ENCODE measurements at places on chromosomes 16 and 17.
A peak's percentile ranks its signal among the peaks of the same experiment; 100 is the strongest.

DNA sequence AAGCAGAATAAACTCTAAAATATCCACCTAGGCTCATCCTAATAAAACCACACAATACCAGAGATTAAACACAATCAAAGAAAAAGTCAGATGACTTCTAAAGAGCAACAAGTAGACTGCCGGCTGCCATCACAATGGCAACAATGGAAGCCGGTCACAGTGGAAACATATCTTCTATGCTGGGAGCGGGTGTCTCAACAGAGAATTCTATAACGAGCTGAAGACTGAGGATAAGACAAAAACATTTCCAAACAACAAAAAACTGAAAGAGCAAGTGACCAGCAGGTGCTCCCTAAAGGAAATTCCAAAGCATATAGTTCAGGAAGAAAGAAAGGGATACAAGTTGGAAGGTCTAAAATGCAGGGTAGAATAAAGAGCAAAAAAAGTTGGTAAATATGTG, 8.9 kb downstream of the NSMCE1 start:
- DNase-seq = no peak

DNA sequence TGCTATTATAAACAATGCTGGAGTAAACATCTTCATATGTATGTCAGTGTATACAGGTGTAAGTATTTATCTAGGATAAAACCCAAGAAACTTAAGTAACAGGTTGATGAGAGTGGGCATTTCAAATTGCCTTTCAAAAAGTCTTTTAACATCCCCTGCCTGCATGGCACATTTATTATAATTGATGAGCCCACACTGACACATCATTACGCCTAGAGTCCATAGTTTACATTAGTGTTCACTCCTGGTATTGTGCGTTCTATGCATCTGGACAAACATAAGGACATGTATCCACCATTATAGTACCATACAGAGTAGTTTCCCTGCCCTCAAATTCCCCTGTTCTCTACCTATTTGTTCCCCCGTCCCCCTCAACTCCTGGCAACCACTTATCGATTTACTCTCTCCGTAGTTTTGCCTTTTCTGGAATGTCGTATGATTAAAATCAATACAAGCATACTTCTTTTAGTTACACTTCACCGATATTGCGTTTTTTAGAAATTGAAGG, 53.7 kb downstream of the NACA2 start:
- DNase-seq = no peak

DNA sequence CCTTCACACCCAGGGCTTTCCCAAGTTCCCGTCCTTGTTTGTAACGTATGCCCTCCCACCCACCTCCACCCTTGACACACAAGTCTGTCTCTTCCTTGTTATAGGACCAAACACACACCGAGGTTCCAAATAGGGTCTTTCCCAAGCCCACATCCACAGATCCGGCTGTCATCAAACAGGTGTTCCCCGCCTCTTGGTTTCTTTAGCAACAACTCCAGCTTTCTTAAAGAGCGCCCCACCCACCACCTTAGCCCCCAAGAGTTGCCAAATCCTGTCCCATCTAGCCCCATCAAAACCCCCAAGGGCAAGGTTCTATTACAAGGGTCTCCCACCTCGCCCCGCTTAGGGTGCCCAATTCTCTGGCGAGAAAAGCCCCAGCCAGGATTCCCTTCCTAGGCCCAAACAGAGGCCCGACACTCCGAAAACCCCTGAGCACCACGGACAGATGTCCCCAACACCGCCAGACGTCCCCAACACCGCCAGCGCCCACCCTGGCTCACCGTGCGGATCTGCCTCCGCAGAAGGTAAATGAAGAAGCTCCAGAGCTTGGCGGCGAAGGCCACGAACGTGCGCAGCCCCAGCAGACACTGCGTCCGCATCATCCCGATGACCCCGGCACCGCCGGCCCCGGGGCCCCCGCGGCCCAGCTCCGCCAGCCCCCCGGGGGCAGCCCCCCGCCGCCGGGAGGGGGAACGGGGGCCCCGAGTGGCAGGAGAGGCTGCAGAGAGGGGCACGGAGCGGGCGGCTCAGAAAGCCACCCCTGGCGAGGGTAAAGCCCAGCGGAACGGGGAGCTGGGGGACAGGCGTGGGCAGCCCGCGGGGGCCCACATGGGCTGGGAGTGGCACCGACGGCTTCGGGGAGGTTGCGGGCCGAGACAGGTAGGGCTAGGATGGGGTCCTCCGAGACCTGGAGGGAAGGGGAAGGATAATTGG, 573 bp downstream of the CTDNEP1 start:
- DNase-seq = peak; percentile 54

DNA sequence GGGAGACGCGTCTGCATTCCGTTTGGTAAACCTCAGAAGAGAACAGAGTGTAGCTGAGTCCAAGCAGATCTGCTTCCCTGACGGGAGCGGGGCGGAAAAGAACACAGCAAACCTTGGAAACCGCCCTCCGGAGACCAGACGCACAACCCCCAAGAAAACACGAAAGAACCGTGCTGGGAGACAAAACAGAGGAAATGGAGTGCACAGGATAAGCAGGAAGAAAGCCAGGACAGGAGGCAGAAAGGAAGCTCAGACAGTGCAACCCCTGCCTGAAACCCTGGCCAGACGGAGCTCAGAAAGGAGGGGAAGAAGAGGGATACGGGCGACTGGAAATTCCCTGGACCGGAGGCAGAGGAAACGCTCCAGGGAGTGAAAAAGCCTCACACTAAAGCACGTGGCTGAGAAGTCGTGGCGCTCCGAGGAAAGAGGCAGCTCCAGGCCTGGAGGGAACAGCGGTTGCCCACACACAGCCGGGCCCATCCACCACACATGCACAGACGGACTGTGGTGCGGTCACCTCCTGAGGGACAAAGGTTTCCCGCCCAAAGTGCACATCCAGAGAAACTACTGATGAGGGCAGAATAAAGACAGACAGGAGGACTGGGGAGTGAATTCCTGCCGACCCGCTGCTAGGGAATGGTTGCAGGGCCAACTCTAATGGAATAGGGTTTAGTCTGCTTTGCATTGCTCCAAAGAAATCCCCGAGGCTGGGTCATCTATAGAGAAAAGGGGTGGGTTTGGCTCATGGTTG, 10.2 kb downstream of the DPEP1 start:
- no peak for DNase-seq

GRCh38 chr16:10280262-10281170, 98.3 kb upstream of the GRIN2A start:
- DNase-seq = no peak

DNA sequence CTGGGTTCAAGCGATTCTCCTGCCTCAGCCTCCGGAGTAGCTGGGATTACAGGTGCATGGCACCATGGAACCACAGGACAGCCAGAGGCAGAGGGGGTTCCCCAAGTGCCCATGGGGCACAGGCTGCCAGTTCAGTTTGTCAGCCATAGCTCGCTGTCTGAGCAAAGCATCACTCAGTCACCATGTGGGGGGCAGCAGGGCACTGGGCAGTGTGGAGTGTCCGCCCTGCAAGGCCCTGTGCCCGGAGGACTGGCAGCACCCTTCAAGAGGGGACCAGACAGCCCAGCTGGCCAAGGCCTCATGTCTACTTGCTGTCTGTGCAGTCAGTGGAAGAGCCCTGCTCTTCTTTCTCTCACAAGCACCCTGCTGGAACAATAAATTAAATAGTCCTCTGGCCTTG, 6.4 kb downstream of the ALYREF start:
- DNase-seq = no peak

- DNase-seq = peak; percentile 77
Measured at GRCh38 chr16:30551781-30552180, 6.4 kb downstream of the ZNF764 start.

GRCh38 chr17:42519546-42520491, 16.2 kb upstream of the NAGLU start:
- peak; percentile 98 for DNase-seq

DNA sequence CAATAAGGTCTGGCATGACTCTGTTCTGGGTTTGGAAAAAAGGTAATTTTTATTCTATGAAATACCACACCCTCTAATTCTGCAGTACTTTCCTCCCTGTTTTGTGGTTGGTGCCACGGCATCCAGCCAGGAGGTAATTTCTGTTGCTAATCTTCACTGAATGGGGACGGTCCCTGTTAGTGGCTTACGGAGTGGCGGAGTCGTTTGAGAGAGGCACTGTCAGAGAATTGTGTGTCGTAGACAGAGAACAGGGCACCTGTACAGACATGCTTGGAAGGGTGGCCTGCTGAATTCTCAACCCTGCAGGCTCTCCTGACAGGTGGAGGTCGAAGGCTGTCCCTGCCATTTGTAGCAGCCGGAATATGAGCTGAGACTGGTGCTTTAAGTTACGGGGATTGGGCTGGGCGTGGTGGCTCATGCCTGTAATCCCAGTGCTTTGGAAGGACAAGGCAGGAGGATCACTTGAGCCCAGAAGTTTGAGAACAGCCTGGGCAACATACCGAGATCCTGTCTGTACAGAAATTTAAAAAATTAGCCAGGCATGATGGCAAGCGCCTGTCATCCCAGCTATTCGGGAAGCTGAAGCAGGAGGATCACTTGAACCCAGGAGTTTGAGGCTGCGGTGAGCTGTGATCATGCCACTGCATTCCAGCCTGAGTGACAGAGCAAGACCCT, 33.2 kb downstream of the EEF2K start:
- no peak for DNase-seq

GRCh38 chr16:3266873-3267537, 10.6 kb upstream of the MEFV start:
- no peak for DNase-seq

DNA sequence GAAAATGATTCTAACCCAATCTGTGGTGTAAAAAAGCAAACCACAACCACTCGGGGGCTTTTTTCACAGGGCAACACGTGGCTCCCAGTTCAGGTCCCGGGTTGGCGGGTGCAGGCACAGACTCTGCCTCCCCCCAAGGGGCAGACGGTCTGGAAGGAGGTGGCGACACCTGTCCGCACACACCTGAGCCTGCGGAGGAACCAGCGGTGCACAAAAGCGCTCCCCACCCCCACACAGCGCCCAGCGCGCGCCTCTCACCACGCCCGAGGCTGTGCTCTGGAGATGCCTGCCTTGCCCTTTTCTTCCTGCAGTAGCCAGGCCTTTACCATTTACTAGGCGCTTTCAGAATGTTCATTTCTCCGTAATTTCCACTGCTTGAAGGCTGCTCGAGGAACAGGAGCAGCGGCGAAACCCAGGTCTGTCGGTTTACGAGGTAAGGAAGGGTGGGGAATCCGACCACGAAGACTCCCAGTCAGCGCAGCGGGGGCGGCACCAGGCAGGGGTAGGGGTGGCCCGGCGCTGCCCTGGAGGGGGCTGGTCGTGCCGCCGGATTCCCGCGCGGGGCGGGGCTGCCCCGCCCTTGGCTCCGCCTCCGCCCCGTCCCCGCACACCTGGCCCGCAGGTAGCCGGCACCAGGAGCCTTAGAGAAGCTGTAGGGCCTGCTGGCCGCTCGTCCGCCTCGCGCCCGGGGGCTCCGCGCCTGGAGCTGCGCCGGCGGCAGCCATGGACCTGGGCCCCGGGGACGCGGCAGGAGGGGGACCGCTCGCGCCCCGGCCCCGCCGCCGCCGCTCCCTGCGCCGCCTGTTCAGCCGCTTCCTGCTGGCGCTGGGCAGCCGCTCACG, at the start of gene USP43:
Gene USP43 (plus strand): TSS at position 608 of the 842 bp plus-strand sequence. CDS start 116 bp downstream, at position 724.
- DNase-seq = peak; percentile 94

GRCh38 chr17:41678411-41678906, 10.2 kb upstream of the EIF1 start:
- peak; percentile 66 for DNase-seq

- no peak for DNase-seq
Measured at GRCh38 chr16:81796035-81796434, 16.9 kb downstream of the PLCG2 start.

DNA sequence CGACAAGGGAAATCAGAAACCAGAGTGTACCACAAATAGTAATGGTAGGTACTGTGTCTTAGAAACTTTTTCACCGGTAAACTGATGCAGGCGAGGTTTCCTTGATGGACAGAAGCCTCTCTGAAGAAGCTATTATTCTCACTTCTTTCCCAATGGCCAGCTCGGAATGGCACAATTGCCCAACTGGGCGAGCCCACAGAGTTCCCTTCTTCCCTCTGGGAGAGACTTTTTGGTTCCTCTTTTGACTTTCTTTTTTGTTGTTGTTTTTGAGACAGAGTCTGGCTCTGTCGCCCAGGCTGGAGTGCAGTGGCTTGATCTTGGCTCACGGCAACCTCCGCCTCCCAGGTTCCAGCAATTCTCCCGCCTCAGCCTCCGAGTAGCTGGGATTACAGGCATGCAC, 16.9 kb downstream of the SLC43A2 start:
- no peak for DNase-seq

- DNase-seq = no peak
Measured at GRCh38 chr16:30049871-30050270, 15.7 kb upstream of the ALDOA start.

- no peak for DNase-seq
Measured at GRCh38 chr16:10081201-10081940, 100.9 kb downstream of the GRIN2A start.

GRCh38 chr17:28582513-28582912, 5.8 kb upstream of the ALDOC start:
- no peak for DNase-seq

DNA sequence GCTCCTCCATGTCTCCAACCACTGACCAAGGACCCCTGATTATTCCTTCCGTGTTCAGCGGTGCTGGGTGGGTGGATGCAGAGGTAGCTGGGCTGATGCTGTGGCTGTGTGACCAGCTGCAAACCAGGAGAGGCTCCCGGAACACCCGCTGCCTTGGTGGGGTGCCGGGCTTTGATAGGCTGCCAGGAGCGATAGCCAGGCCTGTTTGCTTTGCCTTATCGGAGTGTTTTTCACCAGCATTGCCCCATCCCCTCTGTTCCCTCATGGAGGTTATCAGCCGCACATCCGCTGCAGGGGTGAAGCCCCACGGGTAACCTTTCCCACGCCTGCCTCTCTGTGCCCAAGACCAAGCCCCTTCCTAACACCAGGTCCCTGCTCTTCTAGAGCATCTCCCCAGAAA, 354.3 kb downstream of the C16orf95 start:
- DNase-seq = no peak

DNA sequence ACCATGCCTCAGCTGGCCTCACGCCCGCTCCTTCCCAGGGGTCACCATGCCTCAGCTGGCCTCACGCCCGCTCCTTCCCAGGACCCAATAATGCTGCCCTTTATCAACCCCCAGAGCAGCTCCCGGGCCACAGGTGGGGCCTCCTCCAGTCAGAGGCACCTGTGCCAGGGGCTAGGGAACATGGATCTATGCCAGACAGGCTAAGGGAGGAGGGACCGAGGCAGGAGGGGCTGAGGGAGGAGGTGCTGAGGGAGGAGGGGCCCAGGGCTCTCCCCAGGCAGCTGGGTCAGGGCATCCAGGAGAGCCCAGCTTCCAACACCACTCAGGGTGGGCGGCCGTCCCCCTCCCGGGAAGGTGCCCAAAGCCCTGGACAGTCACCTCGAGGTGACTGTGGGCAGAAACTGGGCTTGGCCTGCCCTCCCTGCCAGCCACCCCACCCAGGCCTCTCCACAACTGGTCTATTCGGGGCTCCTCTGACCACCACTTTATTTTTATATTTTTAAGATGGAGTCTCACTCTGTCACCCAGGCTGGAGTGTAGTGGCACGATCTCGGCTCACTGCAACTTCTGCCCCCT, 19.4 kb downstream of the UTS2R start:
- DNase-seq = no peak

Measured in islet precursor cell (in vitro differentiated cells).